Hematopoietic multipotent progenitor cell treated with erythropoietin and hydrocortisone succinate and interleukin-3 and kit ligand, for 6 days (in vitro differentiated cells): ENCODE measurements at places on chromosomes 7 and 10.

DNA sequence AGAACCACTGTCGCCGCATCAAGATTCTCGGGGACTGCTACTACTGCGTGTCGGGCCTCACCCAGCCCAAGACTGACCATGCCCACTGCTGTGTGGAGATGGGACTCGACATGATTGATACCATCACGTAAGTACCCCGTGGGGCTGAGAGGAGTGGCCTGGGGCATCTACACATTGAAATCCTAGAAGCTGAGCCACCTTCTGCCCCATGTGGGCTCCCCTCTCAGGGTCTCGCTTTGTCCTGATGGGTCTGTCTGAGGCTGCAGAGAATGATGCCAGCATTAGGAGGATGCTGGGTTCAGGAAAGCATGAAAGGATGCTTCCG is 74.5 kb downstream of the ADCY1 start:
- DNase-seq = no peak

DNA sequence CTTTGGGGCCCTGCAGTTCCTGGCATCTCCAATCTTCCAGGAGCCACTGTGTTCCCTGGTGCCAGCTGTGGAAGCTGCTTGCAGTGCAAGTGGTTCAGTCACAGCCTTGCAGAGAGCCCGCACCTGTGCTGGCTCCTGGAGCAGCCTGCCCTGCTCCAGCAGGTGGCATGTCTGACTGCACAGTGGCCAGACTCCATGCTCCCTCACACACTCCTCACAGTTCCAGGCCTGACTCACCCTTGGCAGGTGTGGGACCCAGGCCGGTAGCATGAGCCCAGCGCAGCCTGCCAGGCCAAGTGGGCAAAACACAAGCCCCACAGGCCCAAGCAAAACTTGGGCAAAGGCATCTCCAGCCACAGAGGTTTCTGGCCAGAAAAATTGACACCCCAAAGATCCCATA is 33.6 kb upstream of the RELN start:
- DNase-seq = no peak

DNA sequence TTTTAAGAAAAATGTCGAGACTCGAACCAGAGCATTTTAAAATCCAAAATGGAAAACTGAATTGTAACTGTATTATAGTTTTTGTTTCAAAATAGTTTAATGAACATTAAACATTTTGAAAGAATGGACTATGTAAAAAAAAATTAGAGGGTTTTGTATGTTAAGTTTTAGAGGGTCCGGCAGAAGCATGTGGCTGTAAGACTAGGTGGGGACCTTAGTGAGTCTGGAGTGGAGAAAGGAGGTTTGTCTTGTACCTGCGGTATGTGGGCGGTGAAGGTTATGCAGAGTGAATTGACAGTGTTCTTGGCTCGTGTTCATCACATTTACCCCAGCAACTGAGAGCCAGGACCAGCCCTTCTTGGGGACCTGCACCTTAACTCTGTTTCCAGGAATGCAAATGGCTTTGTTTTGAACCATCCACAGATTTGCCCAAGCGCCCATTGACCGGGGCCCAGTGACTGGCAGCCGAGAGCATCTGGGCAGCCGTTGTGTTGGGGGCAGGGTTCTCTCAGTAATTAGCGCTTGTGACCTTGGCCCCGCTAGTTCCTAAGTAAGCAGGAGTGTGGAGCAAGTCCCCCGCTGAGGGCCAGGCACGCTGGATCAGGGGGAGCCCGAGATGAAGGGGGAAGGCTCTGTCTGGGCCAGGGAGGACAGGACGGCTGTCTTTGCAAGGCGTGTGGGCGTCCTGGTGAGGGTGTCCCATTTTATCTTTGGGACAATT is 1.4 kb upstream of the KLF6 start:
- DNase-seq = no peak

- no peak for DNase-seq
These were observed 114.0 kb downstream of the PTPN20 start for GRCh38 chr10:47025253-47025539.

DNA sequence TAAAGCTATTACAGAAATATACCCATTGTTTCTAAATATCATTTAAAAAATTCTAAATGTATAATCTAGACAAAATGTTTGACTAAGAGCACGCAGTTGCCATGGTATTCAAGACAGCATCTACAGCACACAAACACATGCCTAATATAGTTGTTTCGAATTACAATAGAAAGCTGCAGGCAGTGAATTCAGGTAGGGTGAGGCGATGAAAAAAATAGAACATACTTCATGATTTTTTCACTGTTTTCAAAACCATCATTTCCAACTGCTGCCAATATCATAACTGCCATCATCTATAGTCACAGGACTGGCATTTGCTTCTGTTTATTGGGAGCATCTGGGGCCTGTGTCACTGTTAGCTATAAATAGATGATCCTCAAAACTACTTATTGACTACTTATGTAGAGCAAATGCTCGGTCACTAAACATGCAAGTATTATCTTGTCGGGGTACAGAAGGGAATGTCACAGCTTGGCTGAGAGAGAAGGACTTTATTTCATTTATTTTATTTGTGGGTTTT is 34.4 kb upstream of the OTUD1 start:
- DNase-seq = no peak

DNA sequence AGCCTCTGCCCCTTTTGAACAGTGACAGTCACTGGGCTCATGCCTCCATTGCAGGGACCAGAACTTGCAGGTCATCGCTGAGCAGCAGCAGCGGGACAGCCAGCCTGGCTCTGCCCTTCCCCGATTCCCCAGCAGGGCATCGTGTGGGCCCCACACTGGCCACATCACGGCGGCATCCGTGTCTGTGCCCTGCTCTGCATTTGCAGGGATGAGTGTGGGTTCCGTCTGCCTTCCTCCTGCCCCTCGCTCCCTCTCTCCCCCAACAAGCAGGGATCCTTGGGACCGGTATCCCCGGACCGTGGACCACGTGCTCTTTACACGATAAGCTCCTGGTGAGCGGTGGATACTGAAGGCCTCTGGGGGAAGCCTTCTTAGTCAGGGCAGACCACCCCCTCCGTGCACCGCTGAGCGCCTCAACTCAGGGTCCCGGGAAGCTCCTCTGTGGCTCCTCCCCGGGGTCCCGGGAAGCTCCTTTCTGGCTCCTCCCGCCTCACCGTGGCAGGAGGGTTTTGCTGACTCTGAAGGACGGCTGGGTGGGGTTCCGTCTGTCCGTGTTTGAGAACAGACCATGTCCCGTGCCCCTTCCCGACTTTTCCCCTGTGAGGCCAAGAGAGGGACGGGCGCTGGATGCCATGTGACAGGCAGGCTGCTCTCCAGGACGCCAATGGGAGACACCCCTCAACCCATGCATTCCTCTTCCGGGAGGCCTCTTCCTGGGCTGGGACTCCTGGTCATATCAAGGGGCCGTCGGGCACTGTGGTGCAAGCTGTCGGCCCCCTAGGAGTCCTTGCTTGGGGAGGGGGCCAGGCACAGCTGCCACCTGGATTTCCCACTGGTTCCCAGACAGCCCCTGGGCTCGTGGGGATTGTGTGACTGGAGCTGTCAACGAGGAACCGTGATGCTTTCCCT is 23.5 kb upstream of the NKX6-2 start:
- no peak for DNase-seq

- DNase-seq = no peak
These were observed 38.5 kb downstream of the PTF1A start for GRCh38 chr10:23230582-23230981.

DNA sequence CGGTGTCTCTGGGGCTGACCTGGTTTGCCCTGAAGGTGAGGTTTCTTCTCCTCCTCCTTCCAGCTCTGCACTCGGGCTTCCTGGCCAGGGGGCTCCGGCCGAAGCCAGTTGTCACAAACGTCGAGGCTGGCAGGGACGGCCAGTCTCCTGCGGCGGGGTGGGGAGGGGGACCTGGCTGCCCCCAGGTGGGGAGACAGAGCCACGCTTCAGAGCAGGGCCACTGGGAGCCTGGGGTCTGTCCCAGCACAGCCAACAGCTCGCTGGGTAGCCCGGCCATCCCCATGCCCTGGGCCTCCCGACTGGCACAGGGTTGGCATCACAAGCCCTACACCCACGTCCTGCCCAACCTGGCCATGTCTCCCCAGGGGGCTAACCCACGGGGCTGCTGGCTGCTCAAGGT is 20.4 kb downstream of the MICALL2 start:
- no peak for DNase-seq

DNA sequence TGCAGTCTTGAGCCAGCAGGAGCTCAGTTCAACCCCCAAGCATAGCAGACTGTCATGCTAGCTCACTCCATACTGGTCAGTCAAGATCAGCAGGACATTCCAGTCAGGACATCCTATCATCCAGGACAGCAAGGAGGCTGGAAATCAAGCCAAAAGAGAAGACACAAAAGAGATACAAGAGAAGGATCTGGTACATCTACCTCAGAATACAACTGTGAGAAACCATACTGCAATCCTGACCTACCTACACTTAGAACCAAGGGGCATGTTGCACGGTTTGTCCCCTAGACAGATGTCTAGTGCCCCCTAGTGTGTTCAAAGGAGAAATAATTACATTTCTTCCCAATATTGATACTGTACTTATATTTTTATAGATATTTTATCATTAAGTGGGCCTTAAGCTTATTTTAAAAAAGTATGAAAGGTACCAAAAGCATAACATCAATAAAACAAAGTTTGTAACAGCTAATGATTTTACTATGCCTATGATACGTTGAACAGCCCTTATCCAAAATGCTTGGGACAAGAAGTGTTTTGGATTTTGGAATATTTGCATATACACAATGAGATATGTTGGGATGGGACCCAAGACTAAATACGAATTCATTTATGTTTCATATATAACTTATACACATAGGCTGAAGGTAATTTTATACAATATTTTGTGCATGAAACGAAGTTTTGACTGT is 26.7 kb downstream of the ERCC6 start:
- peak; percentile 74 for DNase-seq

GRCh38 chr7:117873310-117874190 is at the start of gene CTTNBP2:
Gene CTTNBP2, minus strand, starts transcription at chr7:117873441. Its CDS starts 26 bp downstream, at chr7:117873415.
- peak; percentile 53 for DNase-seq

DNA sequence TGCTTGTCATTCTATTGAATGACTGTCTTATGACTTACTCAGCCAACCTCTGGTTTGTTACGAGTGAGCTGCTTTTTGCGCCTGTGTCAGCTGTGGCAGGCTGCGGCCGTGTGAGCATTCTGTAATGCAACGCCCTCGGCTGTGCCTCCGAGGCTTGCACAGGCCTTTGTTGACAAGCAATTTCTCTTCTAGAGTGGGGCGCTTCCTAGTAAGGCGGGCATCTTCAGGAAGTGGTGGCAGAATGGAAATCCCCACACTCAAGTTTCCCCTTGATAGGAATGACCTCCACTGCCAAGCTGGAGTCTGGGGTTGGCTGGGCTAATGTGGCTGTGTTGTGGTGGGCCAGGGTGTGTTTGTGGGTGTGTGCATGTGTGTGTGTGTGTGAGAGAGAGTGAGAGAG is 20.2 kb upstream of the TMEM178B start:
- DNase-seq = no peak

- DNase-seq = no peak
These were observed 240.6 kb upstream of the SEMA3C start for GRCh38 chr7:81159402-81159801.

GRCh38 chr10:5812283-5813090 is 747 bp downstream of the GDI2 start:
- DNase-seq = peak; percentile 51

GRCh38 chr7:130560972-130561371 is 69.1 kb downstream of the MEST start:
- peak; percentile 63 for DNase-seq

- DNase-seq = no peak
These were observed 7.4 kb downstream of the HNRNPF start for GRCh38 chr10:43401627-43402026.

DNA sequence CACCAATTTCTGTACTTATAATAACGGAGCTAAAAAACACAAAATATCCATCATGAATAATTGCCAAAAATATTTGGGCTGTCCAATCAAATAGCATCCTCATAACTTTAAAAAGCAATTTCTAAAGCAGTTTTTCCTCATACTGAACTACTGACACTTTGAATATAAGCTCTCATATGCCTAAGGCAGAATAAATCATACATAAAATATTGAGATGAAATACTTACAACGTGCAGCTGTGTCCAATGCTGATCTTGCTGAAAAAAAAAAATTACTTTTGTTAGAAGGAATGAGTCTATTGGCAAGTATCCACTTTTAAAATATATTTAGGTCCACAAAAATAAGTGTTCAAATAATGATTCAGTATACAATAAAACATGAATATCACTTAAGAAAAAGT is 24.2 kb downstream of the FAM3C start:
- DNase-seq = no peak

GRCh38 chr10:48382982-48383381 is 76.5 kb downstream of the MAPK8 start:
- DNase-seq = no peak

DNA sequence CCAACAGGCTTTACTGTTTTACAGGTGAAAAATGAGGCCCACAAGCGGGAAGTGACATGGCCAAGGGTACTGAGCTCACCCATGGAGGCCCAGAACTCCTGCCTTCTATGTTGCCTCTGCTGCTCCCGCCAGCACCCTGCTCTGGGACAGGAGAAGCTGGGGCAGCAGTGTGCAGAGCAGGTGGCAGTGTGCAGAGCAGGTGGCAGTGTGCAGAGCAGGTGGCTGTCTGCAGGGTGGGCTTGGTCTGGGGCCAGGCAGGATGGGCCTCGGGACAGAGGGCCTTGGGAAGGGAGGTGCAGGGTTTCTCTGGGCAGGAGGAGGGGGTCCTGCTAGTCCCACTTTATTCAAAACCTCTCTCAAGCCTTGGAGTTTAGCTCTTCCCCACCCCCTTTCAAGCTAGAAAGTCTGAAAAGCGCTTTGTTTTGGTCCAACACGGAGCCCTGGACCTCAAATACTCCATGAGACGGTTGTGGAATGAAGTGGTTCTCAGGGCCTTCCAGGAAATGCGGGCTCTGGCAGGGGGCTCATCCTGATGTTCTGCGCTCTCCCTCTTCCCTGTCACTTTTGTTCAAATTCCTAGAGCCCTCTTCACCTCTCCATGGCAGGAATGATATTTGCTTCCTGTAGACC is 26.8 kb downstream of the TSPAN15 start:
- no peak for DNase-seq
